ENCODE measurements at places on chromosomes 6 and 20. TPM values are rescaled to one million over a fixed set of nuclear protein-coding genes. Genes with fewer than 3 reads are reported as not detected.

The RPS18 gene
- total RNA-seq: 7,996 TPM

The FNDC1 gene
- total RNA-seq: 73.2 TPM

The NKX2-2 gene
- not detected for total RNA-seq

The MPIG6B gene
- total RNA-seq: not detected

The SIGLEC1 gene
- total RNA-seq: not detected

The HMGCLL1 gene
- total RNA-seq: not detected

The EFCAB8 gene
- 0.25 TPM for total RNA-seq

The SOBP gene
- 17.8 TPM for total RNA-seq

The PCMT1 gene
- total RNA-seq: 116 TPM

The GPR6 gene
- total RNA-seq: not detected

The JARID2 gene
- 2.8 TPM for total RNA-seq

The ENPP4 gene
- total RNA-seq: 2.5 TPM

The DDX43 gene
- not detected for total RNA-seq

The ENPP1 gene
- total RNA-seq: 1.1 TPM

DNA sequence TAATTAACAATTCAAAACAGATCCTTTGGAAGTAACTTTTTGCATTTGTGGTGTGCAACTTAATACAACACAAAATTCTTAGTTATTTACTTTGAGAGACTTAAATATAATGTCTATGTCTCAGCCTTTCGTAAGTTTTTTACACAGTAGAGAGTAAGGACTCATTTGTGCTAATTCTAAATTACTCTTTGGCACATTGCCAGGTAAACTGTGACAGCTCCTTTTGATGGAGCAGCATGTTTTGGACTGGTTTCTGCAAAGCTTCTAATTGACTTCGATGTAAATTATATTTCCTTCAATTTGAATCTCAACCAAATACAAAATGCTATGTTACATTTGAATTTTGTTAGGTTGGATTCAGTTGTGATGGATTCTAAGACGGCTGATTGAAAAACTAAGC lies 450.7 kb upstream of the OPRM1 start:
- no peak for DNase-seq
- no peaks in the 10 kb centered on the region for H3K4me1 ChIP-seq
- no peak overlapping the region for H3K4me3 ChIP-seq
- H3K27ac ChIP-seq: no peak overlapping the region

DNA sequence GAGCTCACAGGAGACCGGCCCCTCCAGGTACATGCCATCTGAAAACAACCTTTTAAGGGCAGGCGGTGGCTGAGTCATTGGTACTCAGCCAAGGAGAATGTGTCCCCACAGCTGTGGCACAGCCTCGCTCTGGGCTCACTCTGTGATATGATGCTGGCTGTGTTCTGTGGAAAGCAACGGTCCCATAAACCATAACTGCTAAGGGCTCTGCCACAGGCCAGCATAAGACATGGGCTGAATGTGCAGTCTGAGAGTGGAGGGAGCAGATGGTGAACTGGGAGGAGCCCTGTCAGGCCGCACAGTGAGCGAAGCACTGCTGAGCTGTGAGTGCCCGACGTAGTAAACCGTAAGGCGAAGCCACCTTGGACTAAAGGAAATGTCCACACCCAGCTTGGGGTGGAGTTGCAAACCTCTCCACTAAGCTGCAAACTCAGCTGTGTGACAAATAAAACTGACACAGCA lies 375.8 kb downstream of the THBS2 start:
- H3K4me3 ChIP-seq: no peak overlapping the region
- no peaks in the 10 kb centered on the region for H3K27me3 ChIP-seq
- H3K4me1 ChIP-seq: no peaks in the 10 kb centered on the region
- DNase-seq: no peak

- no peak overlapping the region for H3K4me3 ChIP-seq
- H3K27me3 ChIP-seq: no peaks in the 10 kb centered on the region
- no peak for DNase-seq
- no peaks in the 10 kb centered on the region for H3K36me3 ChIP-seq
- H3K27ac ChIP-seq: no peak overlapping the region
These were observed 63.5 kb downstream of the THBS2 start for GRCh38 chr6:169190144-169190584.

- no peak overlapping the region for H3K27ac ChIP-seq
- no peak for DNase-seq
- H3K27me3 ChIP-seq: no peaks in the 10 kb centered on the region
These were observed 10.1 kb downstream of the FIG4 start for GRCh38 chr6:109701221-109701620.

GRCh38 chr6:136118787-136119186 lies 131.3 kb downstream of the MTFR2 start:
- DNase-seq: no peak
- H3K27me3 ChIP-seq: no peaks in the 10 kb centered on the region
- no peaks in the 10 kb centered on the region for H3K36me3 ChIP-seq
- H3K4me3 ChIP-seq: no peak overlapping the region
- H3K27ac ChIP-seq: no peak overlapping the region

DNA sequence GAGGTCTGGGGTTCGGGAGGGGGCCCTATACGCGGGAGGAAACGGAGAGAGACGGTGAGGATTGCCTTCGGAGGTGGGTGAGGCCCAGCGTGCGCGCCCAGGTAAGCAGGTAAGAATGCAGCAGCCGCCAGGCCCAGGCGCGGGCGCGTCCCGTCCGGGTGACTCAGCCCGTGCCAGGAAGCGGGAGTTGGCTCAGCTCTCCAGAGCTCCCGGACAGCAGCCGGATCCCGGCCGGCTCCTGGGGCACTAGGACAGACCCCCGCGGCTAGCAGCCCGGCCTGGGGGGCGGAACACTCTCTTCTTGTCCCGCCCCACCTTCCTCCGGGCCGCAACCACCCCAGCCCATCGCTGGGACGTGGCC lies 1.5 kb upstream of the MDFI start:
- no peaks in the 10 kb centered on the region for H3K4me1 ChIP-seq
- no peaks in the 10 kb centered on the region for H3K27me3 ChIP-seq
- no peak overlapping the region for H3K27ac ChIP-seq

DNA sequence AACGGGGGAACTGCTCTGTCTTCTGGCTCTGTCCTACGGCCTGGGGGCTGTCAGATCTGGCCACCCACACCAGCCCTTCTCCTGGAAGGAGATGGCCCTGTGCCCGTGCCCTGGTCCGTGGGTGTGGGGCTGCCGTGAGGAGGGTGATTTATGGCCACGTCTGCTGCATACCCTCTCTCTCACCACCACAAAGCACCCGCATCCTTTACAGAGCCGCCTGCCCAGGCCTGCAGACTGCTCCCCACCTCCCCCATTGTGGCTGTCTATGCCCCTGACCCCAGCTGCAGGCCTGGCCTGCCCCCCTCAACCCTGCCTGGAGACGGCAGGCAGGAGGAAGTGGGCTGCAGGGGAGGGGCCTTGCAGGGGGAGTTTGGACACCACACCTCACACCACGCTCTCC lies 72.7 kb upstream of the GATA5 start:
- H3K27ac ChIP-seq: no peak overlapping the region
- H3K27me3 ChIP-seq: no peaks in the 10 kb centered on the region
- H3K36me3 ChIP-seq: no peaks in the 10 kb centered on the region
- no peak for DNase-seq
- H3K4me1 ChIP-seq: no peaks in the 10 kb centered on the region

- H3K27me3 ChIP-seq: no peaks in the 10 kb centered on the region
- H3K4me1 ChIP-seq: peaks cover 44% of the 10 kb centered on the region
- H3K36me3 ChIP-seq: peaks cover 29% of the 10 kb centered on the region
- DNase-seq: peak; percentile 92
- H3K4me3 ChIP-seq: peak overlapping the region; percentile 99
These were observed 13.0 kb upstream of the SNHG17 start for GRCh38 chr20:38447931-38448675.

DNA sequence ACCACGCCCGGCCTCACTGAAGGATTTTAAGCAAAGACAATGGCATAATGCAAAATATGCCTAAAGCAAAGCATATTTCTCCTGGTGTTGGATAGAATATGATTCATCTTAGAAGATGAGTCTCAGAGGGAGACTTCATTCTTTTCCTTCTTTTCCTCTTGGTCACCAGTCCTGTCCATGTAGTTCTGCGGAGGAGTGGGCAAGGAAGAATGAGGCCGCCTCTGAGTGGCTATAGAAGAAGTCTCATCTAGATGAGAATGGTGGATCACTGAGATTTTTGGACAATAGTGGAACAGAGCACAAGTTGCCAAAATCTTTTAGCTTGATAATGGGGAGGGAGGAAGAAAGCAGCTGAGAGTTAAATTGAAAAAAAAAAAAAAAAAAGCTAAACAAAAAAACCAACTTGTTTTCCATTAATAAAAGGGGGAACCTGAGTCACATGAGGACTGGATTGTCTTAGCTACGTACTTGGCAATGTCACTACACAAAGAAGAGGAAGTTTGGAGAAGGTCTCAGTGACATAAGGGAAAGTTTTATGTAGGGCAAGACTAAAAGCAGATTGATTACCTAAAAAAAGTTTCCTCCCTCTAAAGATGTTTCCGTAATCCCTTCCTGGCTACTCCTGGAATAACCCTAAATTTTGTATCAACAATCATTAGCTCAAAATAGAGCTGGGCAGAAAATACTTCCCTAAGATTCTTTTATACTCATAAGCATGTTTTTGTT lies 6.0 kb downstream of the CD83 start:
- no peaks in the 10 kb centered on the region for H3K36me3 ChIP-seq
- DNase-seq: no peak
- no peak overlapping the region for H3K4me3 ChIP-seq
- peaks cover 16% of the 10 kb centered on the region for H3K4me1 ChIP-seq
- no peak overlapping the region for H3K27ac ChIP-seq
- H3K27me3 ChIP-seq: no peaks in the 10 kb centered on the region

GRCh38 chr6:7615611-7616383 lies 25.8 kb downstream of the SNRNP48 start:
- H3K4me3 ChIP-seq: no peak overlapping the region
- no peaks in the 10 kb centered on the region for H3K36me3 ChIP-seq
- H3K27ac ChIP-seq: no peak overlapping the region
- H3K4me1 ChIP-seq: peaks cover 8% of the 10 kb centered on the region
- no peaks in the 10 kb centered on the region for H3K27me3 ChIP-seq

DNA sequence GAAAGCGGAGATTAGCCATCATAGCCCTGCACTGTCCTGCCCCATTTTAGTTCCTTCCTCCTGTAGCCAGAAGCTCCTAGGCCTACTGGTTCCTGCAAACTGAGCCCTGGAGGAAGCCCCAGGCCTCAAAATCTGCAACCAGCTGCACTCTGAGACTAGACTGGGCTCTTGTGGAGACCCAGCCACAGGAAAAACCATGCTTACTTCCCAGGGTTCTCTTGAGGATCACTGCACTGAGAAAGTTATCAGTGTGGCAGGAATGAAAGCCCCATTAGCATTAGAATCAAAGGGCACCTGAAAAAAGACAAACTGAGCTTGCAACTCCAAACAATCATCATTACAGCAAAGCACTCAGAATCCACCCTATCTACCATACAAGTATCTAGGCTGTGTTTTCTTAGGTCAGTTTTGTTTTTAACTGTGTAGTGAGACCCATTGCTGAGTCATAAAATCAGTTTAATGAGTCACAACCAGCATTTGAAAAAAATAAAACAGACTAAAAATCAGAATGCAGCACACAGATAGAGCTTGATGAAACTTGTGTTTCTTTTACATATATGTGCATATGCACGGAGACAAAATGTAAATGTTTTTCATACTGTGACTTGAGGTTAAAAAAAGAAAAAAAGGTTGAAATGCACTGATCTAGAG lies 91.0 kb downstream of the UNC5CL start:
- no peak for DNase-seq
- H3K27ac ChIP-seq: no peak overlapping the region
- H3K27me3 ChIP-seq: no peaks in the 10 kb centered on the region
- no peak overlapping the region for H3K4me3 ChIP-seq
- no peaks in the 10 kb centered on the region for H3K4me1 ChIP-seq
- H3K36me3 ChIP-seq: no peaks in the 10 kb centered on the region

DNA sequence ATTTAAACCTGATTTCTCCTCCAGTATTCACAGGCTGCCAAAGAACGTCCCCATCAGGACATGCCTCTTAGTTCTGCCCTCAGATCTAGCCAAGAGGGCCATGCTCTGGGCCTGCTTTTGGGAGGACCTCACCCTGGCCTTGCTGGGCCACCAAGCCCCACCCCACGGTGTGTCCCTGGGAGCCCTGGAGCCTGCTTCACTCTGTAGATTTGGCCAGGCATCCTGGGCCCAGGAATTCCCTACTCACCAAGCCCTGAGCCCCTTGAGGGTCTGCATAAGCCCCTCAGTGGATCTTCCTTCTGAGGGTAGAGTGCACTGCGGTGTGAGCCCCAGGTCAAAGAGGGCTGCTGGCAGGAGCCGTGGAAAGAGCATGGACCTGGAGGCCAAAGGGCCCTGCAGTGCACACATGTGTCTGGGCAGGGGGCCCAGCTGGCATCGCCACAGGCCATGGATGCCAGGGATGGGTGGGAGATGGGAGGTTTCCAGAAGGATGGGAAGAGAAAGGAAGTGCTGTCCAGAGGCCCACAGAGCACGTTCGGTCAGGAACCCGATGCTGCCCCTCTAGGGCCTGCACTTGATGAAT lies 98.0 kb downstream of the DACT2 start:
- no peaks in the 10 kb centered on the region for H3K27me3 ChIP-seq
- H3K4me3 ChIP-seq: no peak overlapping the region
- DNase-seq: no peak
- no peaks in the 10 kb centered on the region for H3K4me1 ChIP-seq

- H3K27ac ChIP-seq: no peak overlapping the region
- no peaks in the 10 kb centered on the region for H3K27me3 ChIP-seq
- no peaks in the 10 kb centered on the region for H3K36me3 ChIP-seq
- H3K4me1 ChIP-seq: peaks cover 6% of the 10 kb centered on the region
- no peak for DNase-seq
These were observed 76.6 kb upstream of the HSF2 start for GRCh38 chr6:122322824-122323223.

GRCh38 chr20:46130534-46130933 lies 12.4 kb downstream of the CD40 start:
- H3K27ac ChIP-seq: no peak overlapping the region
- DNase-seq: no peak
- 0 out of 2 replicates have a peak, but pooled peaks cover 3% of the 10 kb centered on the region for H3K27me3 ChIP-seq
- H3K36me3 ChIP-seq: no peaks in the 10 kb centered on the region
- H3K4me3 ChIP-seq: no peak overlapping the region
- H3K4me1 ChIP-seq: peaks cover 3% of the 10 kb centered on the region

- H3K4me1 ChIP-seq: no peaks in the 10 kb centered on the region
- no peaks in the 10 kb centered on the region for H3K27me3 ChIP-seq
- H3K4me3 ChIP-seq: no peak overlapping the region
- DNase-seq: no peak
- H3K36me3 ChIP-seq: no peaks in the 10 kb centered on the region
These were observed 78.8 kb downstream of the SLC24A3 start for GRCh38 chr20:19291024-19291817.

GRCh38 chr6:136550330-136551071 lies at the start of gene MAP7:
Gene MAP7, minus strand, starts transcription at chr6:136550422. Its CDS starts 14 bp downstream, at chr6:136550408.
- no peak for DNase-seq
- no peaks in the 10 kb centered on the region for H3K36me3 ChIP-seq
- H3K4me1 ChIP-seq: no peaks in the 10 kb centered on the region
- H3K4me3 ChIP-seq: no peak within 1 kb of the TSS

- H3K27me3 ChIP-seq: no peaks in the 10 kb centered on the region
- no peak for DNase-seq
- H3K36me3 ChIP-seq: no peaks in the 10 kb centered on the region
- H3K4me1 ChIP-seq: no peaks in the 10 kb centered on the region
- no peak overlapping the region for H3K4me3 ChIP-seq
These were observed 24.3 kb upstream of the IL17A start for GRCh38 chr6:52161689-52162438.

GRCh38 chr6:54044059-54044458 lies 67.2 kb upstream of the MLIP start:
- H3K4me1 ChIP-seq: no peaks in the 10 kb centered on the region
- H3K27me3 ChIP-seq: no peaks in the 10 kb centered on the region
- no peak overlapping the region for H3K27ac ChIP-seq
- DNase-seq: no peak
- no peaks in the 10 kb centered on the region for H3K36me3 ChIP-seq
- H3K4me3 ChIP-seq: no peak overlapping the region

Data from Karpas-422 (cell line).